Activated effector memory CD4-positive, alpha-beta T cell treated with anti-CD3 and anti-CD28 coated beads, Interleukin-2, amount 50 U/mL, for 16 hours (primary cell): ENCODE measurements at places on chromosomes 6 and 20.

- no peak for DNase-seq
Observed at GRCh38 chr20:35909176-35909575, 45.1 kb downstream of the SCAND1 start.

DNA sequence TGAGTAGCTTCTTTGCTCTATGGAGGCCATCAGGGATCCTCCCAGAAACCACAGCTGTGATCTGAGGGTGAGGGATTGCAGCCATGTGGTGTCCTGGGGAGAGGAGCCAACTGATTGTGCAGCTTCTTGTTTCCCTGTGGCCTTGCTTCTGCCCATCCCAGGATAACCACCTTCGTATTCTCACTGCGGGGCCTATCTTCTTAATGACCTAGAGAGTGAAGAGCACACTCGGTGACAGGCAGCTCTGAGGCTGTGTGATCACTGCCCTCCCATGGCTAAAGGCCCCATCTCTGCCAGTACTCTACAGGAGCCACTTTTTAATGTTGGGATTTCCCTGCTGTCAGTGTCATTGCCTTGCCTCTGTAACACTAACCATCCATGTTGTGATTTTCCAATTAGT, 5.3 kb upstream of the RAET1L start:
- peak; percentile 25 for DNase-seq

DNA sequence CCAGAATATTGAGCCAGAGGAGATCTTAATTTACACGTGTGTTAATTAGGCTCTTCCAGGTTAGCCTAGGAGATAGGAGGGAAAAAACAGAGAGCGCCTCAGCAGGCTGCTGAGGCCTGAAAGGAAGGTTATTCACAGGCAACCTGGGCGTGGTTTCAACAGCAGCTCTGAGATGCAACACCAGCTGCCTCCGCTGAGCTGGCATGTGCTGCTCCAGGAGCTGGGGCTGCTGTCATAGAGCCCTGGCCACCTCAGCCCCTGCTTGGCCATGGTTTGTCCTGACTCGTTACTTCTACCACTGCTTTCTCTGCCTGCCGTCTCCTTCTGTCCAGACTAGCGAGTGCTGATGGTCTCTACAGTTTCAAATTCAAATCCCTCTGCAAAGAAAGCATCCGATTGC, 32.4 kb upstream of the RPP40 start:
- no peak for DNase-seq

- no peak for DNase-seq
Observed at GRCh38 chr6:161008245-161008644, 16.7 kb downstream of the MAP3K4 start.

GRCh38 chr6:6604566-6604965, 16.0 kb downstream of the LY86 start:
- DNase-seq, result no peak

GRCh38 chr20:46108435-46108841, 9.7 kb upstream of the CD40 start:
- no peak for DNase-seq

- no peak for DNase-seq
Observed at GRCh38 chr6:105748737-105749161, 337.4 kb upstream of the PRDM1 start.

GRCh38 chr6:87518453-87518852, 45.7 kb downstream of the SLC35A1 start:
- no peak for DNase-seq

GRCh38 chr6:38489951-38490350, 149.8 kb downstream of the BTBD9 start:
- no peak for DNase-seq

DNA sequence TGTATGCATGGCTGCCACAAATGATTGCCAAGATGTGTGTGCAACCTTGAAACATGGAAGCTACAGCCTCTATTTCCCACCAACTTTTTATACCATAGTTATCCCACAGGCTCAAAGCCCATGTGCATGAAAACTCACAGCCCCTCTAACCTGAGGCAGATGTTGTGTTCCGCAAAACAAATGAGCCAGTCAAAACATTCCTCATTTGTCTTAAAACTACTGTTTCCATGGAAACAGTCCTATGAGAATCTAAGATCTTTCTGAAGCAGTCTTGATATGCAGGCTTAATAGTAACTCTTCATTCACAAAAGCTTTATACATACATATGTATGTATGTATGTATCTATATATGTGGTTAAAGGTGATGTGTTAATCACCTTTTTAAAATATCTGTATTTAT, 31.2 kb upstream of the MANEA start:
- no peak for DNase-seq

DNA sequence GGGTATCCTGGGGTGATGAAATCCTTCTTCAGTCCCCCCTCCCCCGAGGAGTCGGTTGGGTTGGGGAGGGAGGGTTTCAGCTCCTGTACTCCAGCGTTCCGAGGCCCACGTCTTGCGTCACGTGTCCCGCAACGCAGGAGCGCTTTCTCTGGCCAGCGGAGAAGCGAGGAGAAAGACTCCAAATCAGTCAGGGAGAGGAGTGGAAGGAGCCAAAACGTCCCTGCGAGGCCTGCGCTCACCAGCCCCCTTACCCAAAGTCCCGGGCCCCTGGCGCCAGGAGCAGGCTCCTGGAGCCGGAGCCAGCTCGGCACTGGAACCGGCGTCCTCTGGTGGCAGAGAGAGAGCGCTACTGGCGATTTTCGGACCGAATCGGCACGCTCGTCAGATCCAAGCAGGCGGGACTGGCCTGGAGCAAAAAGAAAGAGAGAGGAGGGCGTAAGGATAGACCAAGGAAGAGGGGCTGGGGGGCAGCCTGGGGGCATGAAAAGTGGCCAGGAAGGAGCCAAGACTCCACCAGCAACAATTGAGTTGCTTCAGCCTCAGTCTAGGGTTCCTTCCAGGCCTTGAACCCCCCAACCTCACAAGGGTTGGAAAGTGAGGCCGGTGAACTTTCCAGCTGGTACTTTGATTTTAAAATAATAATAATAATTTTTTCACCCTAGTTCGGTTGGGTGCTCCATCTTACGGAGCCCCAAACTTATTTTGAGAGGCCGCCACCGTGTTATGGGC, at the start of gene GNAS:
Gene GNAS, plus strand, starts transcription at position 174 of the 729 bp plus-strand sequence.
- peak; percentile 80 for DNase-seq

GRCh38 chr6:138592749-138593123, 93.4 kb upstream of the NHSL1 start:
- DNase-seq, result no peak

DNA sequence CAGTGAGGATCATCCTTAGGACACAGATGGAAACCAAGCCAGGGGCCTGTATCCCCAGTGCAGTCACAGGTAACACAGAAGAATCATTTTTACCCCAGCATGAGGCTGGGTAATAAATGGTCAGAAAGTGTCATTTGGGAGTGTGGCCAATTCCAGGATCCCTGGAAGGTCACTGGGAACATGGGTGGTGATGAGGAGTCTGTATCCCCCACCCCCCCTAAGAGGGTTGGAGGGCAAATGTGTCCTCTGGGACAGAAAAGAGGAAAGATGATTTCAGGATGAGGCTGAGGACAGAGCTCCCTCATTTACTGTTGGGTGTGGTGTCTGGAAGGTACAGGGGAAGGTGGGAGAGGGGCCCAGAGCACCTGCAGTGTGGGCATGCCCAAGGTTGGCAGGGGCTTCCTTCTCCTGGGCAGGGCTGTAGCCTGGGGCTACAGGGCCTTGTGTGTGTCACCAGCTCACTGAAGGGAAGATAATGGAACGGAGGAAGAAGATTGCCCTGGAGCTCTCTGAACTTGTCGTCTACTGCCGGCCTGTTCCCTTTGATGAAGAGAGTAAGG, 34.5 kb downstream of the PLCG1 start:
- peak; percentile 52 for DNase-seq

DNA sequence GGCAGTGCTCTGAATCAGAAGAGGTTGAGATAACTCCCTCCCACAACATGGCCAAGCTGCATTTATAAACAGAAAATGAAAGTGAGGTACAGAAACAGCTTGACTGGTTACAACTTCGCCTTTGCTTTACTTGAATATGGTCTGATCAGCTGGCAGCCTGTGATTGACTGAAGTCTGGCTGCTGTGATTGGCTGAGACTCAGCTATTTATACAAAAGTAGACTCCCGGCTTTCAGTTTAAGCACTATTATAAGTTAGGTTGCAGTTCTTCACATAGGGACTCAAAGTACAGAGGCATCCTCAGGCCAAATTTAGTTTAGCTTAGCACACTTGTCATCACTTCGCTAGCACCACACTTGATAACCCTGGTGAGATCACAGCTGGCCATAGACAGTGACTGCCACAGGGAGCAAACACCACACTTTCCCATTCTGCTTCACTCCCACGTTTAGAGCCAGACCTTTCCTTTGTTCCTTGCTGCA, 362.6 kb downstream of the EPM2A start:
- DNase-seq, result no peak

GRCh38 chr6:42385339-42385738, 66.4 kb downstream of the TRERF1 start:
- no peak for DNase-seq

- peak; percentile 88 for DNase-seq
Observed at GRCh38 chr6:27176523-27177484, 70.7 kb upstream of the PRSS16 start.

DNA sequence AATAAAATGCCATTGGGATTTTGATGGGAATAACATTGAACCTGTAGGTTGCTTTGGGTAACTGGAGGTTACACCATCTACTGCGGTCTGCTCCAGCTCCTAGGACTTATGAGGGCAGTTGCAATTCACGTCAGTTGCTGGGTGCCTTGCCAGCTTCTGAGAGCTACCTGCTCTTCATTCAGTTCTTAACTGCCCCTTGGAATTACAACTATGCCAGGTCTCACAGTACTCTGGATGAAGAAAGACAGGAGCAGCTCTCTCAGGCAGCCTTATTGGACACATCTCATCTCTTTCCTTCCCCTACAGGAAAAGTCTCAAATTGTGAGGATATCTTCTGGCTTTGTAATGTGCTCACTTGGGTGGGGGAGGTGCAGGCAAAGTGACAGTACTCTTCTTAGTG, 1643.3 kb downstream of the GRIK2 start:
- DNase-seq, result no peak

GRCh38 chr6:4420160-4420865, 284.9 kb upstream of the ECI2 start:
- no peak for DNase-seq

DNA sequence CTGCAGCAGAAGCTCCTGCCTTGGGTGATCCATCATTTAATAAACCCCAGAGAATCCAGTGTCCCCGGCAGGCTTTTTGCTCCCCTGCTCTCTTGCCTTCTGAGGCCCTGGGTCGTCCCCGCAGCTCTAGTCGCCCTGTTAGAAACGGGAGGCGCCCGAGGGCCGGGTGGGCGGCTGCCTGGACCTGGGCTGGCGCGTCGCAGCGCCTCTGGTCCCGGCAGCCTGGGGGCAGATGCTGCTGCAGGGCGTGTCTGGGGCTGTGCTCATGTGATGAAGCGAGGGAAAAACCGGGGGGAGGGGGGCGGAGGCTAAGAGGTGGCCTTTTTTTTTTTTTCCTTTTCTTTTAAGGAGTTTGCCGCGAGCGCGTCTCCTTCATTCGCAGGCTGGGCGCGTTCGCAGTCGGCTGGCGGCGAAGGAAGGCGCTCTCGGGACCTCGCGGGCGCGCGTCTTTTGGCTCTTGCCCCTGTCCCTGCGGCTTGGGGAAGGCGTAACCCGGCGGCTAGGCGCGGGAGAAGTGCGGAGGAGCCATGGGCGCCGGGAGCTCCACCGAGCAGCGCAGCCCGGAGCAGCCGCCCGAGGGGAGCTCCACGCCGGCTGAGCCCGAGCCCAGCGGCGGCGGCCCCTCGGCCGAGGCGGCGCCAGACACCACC, 394 bp downstream of the AKAP12 start:
- DNase-seq, result peak; percentile 68

- DNase-seq, result peak; percentile 97
Observed at GRCh38 chr6:43575772-43576551, at the start of the genes POLH and XPO5. POLH (plus strand) TSS chr6:43576185; CDS start chr6:43582320, 6,135 bp downstream. XPO5 (minus strand) TSS chr6:43576038; CDS start chr6:43575864, 174 bp downstream.

DNA sequence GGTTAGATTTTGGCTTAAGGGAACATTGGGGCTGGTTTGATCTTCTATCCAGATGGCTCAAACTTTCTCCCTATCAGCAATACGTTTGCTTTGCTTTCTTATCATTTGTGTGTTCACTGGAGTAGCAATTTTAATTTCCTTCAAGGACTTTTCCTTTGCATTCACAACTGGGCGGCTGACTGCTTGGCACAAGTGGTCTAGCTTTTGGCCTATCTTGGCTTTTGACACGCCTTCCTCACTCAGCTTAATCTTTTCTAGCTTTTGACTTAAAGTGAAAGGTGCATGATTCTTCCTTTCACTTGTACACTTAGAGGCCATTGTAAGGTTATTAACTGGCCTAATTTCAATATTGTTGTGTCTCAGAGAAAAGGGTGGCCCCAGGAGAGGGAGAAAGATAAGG, 254.9 kb downstream of the PLCB1 start:
- no peak for DNase-seq

DNA sequence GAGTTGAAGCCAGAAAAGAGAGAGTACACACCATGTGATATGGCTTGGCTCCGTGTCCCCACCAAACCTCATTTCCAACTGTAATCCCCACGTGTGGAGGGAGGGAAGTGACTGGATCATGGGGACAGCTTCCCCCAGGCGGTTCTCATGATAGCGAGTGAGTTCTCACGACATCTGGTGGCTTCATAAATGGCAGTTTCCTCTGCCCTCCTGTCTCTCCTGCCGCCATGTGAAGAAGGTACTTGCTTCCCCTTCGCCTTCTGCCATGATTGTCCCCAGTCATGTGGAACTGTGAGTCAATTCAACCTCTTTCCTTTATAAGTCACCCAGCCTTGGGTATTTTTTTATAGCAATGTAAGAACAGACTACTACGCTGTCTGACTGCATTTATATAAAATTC, 40.3 kb downstream of the TAF4 start:
- DNase-seq, result no peak

GRCh38 chr6:41536795-41537758, 9.1 kb upstream of the FOXP4 start:
- DNase-seq, result no peak

GRCh38 chr6:156884306-156884705, 107.1 kb downstream of the ARID1B start:
- no peak for DNase-seq

GRCh38 chr6:52922161-52922560, 12.7 kb upstream of the GSTA3 start:
- DNase-seq, result no peak

DNA sequence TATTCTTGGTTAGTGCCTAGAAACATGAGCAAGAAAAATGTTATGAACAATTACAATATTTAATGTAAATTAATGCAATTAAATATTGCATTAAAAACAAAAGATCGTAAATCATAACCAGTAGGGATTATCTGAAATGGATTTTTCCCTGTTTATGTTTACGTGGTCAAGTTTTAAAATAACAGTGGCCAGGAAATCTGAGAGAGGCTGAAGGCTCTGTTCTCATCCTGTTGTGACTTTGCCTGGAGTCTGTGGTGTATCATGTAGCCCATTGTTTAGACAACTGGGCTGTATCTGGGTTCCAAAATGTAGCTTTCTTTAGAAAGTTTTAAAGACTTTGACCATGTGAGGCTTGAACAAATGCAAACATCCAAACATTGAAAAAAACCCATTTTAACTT, 2.4 kb downstream of the MYO6 start:
- DNase-seq, result no peak

GRCh38 chr6:130610303-130610702, 216.9 kb upstream of the SMLR1 start:
- no peak for DNase-seq

GRCh38 chr6:7615611-7616383, 25.8 kb downstream of the SNRNP48 start:
- no peak for DNase-seq
